Stimulated activated CD4-positive, alpha-beta T cell treated with anti-CD3 and anti-CD28 coated beads, Interleukin-4, amount 100 ng/mL, for 48 hours (primary cell): ENCODE measurements at places on chromosomes 12 and 14.

GRCh38 chr14:104747876-104748275 is 5.1 kb upstream of the SIVA1 start:
- DNase-seq = no peak

- DNase-seq = no peak
Observed at GRCh38 chr14:67526676-67527459, 6.2 kb upstream of the PLEKHH1 start.

DNA sequence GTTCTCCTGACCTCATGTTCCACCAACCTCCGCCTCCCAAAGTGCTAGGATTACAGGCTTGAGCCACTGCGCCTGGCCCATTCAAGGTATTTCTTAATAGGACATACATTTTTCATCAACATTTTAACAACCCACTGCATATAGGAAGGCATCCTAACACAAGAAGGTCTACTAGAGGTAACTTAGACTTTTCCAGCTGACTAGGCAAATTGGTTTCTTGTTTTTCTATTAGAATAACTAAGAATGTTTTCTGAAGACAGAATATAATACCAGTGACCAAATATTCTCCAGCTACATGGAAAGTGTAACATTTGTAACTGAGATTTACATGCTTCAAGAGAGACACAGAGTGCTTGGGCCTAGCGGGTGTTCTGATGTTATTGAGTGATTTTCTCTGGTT is 14.2 kb upstream of the PRB4 start:
- DNase-seq = no peak

GRCh38 chr12:25256005-25256404 is 5.3 kb upstream of the KRAS start:
- no peak for DNase-seq

DNA sequence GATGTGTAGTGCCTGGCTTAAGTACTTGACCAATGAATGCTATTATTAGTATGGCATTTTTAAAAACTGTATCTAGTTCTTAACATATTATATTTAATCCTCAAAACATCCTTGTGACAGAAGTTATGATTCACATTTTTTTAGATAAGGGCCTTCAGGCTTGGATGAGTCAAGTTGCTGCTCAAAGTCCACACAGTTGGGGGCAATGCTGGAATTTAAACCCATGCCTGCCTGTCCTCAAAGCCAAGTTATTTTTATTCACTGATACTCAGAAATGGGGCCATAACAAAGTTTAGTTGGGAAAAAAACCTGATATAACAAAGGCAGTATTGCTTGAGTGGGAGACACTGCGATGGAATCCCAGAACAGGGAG is 50.6 kb downstream of the RFX4 start:
- no peak for DNase-seq

- DNase-seq = no peak
Observed at GRCh38 chr14:78248501-78249090, 78.4 kb downstream of the NRXN3 start.

- DNase-seq = no peak
Observed at GRCh38 chr14:65966188-65966587, 520.0 kb upstream of the CCDC196 start.

GRCh38 chr12:75996861-75997447 is 34.6 kb downstream of the PHLDA1 start:
- DNase-seq = no peak

DNA sequence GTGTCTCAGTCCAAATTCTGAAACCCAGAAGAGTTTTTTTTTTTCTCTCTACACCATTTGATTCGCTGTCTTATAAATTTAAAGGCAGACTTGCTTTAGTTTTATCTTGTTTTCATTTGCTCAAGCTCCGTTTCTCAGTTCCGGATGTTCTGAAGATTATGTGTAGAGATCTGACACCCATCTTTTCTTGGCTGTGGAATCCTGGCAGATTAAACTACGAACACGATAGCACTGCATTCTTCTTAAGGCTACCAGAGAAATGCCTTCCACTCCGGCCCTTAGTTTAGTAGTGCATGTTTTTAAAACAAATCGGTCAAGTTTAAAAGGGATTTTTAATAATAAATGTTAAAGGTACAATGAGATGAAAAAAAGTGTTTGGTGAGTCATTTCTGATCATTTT is 106.4 kb downstream of the LMO3 start:
- DNase-seq = no peak

DNA sequence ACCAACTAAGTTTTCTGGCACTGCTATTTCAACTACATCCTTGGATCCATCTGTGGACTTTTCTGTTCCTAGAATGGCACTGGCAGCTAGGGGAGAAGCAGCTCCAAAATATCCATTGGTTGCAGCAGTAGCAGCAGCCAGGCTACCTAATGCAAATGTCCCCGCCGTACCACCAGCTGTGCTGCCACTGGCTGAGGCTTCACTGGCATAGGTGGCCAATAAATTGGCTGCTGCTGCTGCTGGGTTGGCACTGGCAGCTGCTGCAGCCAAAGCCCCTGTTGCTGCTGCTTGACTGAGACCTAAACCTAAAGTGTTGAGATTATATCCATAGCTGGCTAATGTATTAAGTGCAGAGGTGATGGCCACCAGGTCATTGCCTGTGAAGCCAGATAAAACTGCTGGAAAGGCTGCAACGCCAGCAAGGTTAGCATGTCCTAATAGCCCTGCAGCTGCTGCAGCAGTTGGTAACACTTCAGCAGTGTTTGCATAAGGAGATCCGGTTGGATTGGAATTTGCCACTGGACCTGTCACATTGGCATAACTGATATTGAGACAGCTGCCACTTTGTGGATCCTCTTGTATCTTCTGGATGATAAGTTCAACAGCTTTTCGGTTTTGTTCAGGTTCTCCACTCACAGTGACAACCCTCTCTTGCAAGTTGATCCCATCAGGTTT is 149.5 kb downstream of the NOVA1 start:
- no peak for DNase-seq

DNA sequence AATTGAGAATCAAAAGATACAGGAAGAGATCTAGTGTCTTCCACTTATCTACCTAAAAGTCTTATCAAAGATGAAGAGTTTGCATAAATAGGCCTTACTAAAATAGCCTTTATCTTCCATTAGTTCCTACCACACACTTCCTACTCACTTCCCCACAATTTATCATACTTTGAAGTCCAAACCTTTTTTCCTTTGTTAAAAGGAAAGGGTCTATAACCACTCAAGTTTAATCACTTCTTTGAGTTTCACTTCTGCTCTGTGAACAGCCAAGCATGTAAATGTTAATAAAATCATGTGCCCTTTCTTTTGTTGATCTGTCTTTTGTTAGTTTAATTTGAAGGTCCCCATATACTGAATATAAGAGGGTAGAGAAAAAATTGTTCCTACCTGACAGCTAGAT is 114.5 kb downstream of the PHLDA1 start:
- DNase-seq = no peak

DNA sequence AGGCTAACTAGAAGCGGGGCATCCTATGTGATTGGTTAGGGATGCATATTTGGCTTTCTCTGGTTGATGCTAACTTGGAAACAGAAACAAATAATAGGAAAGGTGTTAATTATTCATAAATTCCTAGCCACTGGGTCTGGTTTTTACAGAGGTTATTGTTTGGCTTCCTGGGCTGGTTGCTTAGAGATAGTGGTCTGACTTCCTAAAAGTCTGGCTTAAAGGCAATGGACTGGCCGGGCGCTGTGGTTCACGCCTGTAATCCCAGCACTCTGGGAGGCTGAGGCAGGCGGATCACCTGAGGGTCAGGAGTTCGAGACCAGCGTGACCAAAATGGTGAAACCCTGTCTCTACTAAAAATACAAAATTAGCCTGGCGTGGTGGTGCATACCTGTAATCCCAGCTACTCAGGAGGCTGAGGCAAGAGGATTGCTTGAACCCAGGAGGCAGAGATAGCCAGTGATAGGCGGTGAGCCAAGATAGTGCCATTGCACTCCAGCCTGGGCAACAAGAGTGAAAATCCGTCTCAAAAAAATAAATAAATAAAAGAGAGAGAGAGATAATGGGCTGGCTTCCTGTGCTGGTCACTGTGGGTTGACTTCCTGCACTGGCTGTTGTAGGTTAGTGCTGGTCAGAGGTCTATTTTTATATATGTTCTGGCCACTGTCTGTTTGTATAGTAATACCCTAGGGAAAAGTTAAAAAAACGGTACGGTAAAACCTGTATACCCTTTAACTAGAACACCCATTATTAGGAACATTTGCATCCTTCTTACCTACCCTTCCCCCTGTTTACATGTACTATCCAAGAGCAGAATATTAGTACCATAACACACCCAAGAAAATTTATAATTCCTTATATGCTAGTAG is 24.1 kb downstream of the OR6S1 start:
- DNase-seq = no peak

GRCh38 chr12:123089140-123089539 is 61.8 kb downstream of the PITPNM2 start:
- DNase-seq = no peak
